B cell (primary cell): ENCODE measurements at places on chromosomes 1 and 21.

DNA sequence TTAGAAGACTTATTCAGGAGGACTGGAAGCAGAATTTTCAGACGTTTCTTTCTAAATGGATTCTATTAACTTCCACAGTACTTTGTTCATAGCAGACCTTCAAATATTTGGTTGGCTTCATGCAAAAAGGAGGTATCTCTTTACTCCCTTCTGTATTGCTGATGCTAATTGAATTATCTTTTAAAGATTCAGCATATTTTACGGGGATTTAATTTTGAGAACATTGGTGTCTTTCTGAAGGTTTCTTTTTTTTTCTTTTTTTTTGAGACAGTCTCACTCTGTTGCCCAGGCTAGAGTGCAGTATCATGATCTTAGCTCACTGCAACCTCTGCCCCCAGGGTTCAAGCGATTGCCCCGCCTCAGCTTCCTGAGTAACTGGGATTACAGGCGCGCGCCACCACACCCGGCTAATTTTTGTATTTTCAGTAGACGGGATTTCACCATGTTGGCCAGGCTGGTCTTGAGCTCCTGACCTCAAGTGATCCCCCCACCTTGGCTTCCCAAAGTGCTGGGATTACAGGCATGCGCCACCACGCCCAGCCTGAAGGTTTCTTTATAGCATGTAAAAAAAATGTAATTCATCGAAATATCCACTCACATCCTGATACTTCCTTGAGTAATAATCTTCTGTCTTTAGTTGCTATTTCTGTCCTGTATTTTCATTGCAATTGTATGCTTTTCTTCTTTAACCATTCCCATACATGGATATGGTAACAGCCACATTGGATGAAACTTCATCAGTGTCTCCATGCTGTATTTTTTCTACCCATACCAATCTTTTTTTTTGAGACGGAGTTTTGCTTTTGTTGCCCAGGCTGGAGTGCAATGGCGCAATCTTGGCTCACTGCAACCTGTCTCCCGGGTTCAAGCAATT lies 14.5 kb downstream of the CNST start:
- H3K4me3 ChIP-seq = no peak overlapping the region
- no peaks in the 10 kb centered on the region for H3K36me3 ChIP-seq
- H3K4me1 ChIP-seq = peaks cover 34% of the 10 kb centered on the region
- H3K27ac ChIP-seq = peak overlapping the region; percentile 71

GRCh38 chr1:97254731-97255463 lies 533.3 kb downstream of the PTBP2 start:
- H3K27ac ChIP-seq = no peak overlapping the region
- no peaks in the 10 kb centered on the region for H3K36me3 ChIP-seq
- no peak overlapping the region for H3K4me3 ChIP-seq
- H3K4me1 ChIP-seq = no peaks in the 10 kb centered on the region
- no peak for DNase-seq

DNA sequence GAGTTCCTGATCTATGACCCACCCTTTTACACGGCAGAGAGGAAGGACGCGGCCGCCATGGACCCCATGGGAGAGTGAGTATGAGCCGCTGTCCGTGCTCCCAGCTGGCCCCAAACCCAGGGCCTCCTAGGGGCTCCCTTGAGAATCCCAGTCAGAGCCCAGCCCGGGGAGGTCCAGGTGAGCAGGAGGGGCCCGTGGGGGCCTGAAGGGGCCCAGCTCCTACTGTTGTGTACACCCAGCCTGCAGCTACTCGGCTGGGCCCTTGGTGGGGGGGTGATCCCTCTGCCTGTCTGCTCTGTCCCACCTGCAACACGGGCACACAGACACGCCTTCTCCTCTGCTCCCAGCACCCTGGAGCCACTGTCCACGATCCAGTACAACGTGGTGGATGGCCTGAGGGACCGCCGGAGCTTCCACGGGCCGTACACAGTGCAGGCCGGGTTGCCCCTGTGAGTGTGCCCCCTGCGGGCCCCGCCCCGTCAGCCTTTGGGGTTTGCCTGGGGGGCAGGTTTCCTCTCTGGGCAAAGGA lies 28.6 kb upstream of the LRRC3 start:
- no peak overlapping the region for H3K4me3 ChIP-seq
- no peak for DNase-seq
- peaks cover 3% of the 10 kb centered on the region for H3K4me1 ChIP-seq

GRCh38 chr1:46065405-46065804 lies 67.0 kb downstream of the PIK3R3 start:
- H3K27me3 ChIP-seq = no peaks in the 10 kb centered on the region
- H3K27ac ChIP-seq = peak overlapping the region; percentile 14
- H3K36me3 ChIP-seq = no peaks in the 10 kb centered on the region
- H3K4me1 ChIP-seq = peaks cover 5% of the 10 kb centered on the region
- H3K4me3 ChIP-seq = no peak overlapping the region
- peak; percentile 37 for DNase-seq

GRCh38 chr1:58782178-58783089 lies 1.4 kb downstream of the JUN start:
- no peaks in the 10 kb centered on the region for H3K36me3 ChIP-seq
- no peaks in the 10 kb centered on the region for H3K27me3 ChIP-seq
- peak overlapping the region; percentile 99 for H3K4me3 ChIP-seq
- H3K27ac ChIP-seq = peak overlapping the region; percentile 100
- DNase-seq = peak; percentile 83

DNA sequence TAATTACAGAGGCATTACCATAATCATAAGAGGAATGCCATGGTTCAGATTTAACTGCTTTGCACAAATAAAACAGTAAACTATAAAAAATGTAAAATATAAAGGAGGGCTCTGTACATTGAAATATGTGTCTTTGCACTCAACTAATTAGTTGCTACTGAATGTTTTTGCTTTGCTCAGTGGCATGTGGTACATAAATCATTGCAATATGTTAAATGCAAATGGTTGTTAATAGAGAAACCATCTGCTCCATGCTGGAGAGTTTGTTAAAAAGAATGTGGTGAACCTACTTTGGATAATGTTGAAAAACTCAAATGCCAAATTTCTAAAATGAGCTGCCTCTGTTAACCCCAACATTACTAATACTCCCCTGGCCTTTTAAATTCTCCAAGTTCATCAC lies 201.5 kb downstream of the NTNG1 start:
- no peak for DNase-seq
- no peaks in the 10 kb centered on the region for H3K4me1 ChIP-seq
- H3K27me3 ChIP-seq = no peaks in the 10 kb centered on the region
- H3K27ac ChIP-seq = no peak overlapping the region

- H3K36me3 ChIP-seq = no peaks in the 10 kb centered on the region
- DNase-seq = no peak
- no peaks in the 10 kb centered on the region for H3K27me3 ChIP-seq
- H3K4me3 ChIP-seq = no peak overlapping the region
These were observed 64.8 kb downstream of the WARS2 start for GRCh38 chr1:119075614-119076013.

DNA sequence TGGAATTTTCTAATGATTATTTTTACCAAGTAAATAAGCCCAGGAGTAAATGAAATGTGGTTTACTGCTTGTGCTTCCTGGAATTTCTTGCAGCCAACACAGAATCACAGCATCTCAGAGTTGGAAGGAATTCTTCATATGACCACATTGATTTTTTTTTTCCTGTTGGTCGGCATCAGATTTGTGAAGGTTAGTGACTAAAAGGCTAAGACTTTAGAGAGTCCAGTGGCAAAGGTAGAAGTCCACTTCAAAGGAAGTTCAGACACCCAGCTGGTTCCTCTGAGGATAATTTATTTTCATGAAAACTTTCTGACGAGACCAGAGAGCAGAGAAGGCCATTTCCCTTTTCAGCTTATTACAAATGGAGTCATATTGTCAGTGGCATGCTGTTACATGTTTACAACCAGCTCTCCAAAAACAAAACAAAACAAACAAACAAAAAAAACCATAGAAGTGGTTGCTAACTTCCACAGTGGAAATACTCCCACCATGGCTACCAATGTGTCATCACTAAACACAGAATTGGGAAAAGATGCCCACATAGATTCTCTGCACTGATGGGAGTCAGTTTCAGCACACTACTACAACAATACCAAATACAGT lies 77.2 kb upstream of the CDC42BPA start:
- no peaks in the 10 kb centered on the region for H3K27me3 ChIP-seq
- H3K27ac ChIP-seq = no peak overlapping the region
- H3K36me3 ChIP-seq = no peaks in the 10 kb centered on the region
- H3K4me3 ChIP-seq = no peak overlapping the region

DNA sequence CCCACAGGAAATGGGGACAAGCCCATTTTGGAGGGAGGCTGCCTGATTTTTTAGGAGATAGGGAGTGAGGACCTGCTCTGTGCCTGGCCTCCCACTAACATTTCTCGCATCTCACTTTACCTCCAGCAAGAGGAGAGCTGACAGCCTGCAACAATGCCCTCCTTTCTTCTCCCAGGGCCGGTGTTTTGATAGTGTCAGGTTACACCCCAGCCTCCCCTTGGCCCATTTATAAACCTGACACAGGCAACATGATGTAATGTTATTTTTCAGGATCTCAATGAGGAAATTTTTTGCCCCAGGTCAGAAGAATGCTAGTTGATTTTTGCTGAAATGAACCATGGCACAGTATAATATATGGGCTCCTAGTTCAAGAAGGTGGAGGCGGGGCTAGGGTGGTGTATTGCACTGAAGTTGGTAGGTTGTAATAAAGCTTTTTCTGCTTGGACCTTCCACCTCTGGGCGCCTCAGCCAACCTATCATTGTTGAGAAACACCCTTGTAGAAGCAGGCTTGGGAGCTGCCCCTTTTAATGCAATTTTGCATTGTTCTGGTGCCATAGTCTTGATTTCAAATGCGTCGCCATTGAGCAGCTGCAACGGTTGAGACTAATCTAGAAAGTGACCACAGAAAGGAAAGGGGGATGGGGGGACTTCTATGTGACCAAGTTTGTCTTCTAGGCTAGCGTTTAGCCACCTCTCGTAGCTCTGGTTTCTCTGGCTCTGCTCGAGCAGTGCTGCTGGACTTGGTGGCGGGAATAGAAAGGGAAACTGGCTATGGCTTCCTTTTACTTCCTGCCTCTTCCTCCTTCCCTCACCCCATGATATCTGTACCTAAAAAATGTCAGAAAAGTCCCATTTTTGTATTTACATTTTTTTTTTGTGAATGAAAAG lies 53.0 kb downstream of the PBX1 start:
- H3K4me1 ChIP-seq = no peaks in the 10 kb centered on the region
- no peak overlapping the region for H3K27ac ChIP-seq
- no peaks in the 10 kb centered on the region for H3K27me3 ChIP-seq
- no peak overlapping the region for H3K4me3 ChIP-seq
- DNase-seq = no peak
- no peaks in the 10 kb centered on the region for H3K36me3 ChIP-seq

DNA sequence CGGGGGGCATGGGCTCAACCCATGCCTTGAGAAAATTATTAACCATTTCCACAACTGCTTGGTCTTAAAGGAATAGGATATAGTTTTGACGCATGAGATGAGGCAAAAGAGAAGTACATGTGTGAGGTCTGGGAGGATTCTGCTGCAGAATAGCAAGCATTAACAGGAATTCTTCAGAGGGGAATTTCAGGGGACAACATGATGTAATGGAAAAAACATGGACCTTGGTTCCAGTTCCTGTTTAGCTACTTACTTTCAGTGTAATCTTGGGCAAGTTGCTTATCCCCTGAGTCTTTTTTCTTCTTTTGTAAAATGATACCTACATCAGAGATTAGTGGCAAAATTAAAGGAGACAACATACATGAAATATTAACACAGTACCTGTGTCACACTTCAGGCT lies 85.6 kb downstream of the PRRX1 start:
- DNase-seq = no peak
- no peaks in the 10 kb centered on the region for H3K27me3 ChIP-seq
- H3K36me3 ChIP-seq = no peaks in the 10 kb centered on the region
- H3K4me3 ChIP-seq = no peak overlapping the region

DNA sequence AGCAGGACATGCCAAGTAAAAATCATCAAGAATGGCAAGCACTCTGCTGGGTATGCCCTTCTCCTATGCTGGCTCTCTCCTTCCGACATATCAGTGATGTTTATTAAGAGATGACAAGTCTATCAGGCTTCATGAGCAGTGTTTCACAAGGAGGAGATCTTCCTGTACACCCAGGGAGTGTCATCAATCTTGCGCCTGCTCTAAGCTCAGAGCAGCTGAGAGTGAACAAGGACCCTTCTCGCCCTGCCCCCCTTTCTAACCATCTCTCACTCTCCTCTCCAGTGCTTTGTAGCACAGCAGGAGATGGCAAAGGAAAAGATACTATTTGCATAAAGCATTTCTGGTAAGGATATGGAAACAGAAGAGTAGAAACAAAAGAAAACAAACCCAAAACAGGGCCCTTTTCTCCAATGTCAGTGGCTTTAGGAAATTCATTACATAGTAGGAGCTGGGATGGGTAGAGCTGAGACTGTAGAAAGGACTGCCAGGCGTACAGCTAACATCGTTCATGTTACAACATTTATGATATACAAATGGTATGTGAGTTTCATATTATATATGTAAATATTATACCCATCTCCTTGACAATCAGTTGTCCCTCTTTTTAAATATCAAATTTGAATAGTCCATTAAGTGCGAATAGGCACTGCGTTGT lies 201.7 kb downstream of the NUF2 start:
- no peaks in the 10 kb centered on the region for H3K4me1 ChIP-seq
- no peak for DNase-seq
- no peaks in the 10 kb centered on the region for H3K36me3 ChIP-seq
- H3K27me3 ChIP-seq = no peaks in the 10 kb centered on the region

GRCh38 chr1:153933430-153933829 lies 10.7 kb upstream of the GATAD2B start:
- no peak for DNase-seq
- H3K36me3 ChIP-seq = peaks cover 5% of the 10 kb centered on the region
- no peak overlapping the region for H3K27ac ChIP-seq
- peaks cover 6% of the 10 kb centered on the region for H3K4me1 ChIP-seq
- H3K4me3 ChIP-seq = no peak overlapping the region
- no peaks in the 10 kb centered on the region for H3K27me3 ChIP-seq

DNA sequence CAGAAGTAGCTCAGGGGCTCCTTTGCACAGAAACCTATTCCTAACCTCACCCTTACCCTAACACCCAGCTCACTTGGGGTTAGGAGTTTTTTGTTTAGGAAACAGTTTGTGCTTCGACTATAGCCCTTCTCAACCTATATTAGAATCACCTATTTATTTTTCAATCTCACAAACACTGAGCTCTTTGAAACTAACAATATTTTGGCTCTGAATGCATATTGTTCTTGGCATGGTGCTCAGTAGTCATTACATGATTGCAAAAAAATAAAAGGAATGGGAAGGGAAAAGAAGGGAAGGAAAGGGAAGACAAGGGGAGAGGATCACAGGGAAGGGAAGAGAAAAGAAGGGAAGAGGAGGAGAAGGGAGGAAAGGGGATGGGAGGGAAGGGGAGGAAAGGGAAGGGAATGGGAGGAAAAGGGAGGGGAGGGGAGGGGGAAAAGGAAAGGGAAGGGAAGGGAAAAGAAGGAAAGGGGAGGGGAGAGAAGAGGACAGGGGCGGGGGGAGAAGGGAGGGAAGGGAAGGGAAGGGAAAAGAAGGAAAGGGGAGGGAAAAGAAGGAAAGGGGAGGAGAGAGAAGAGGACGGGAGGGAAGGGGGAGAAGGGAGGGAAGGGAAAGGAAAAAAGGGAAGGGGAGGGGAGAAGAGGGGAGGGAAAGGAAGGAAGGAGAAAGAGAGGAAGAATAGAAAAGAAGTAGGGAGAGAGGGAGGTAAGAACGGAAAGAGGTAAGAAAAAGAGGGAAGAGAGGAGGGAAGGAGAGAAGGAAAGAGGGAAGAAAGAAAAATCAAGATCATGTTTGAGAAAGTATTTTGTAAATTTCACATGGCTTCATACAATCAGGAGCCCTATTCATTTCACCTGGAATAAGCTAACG lies 484.1 kb upstream of the NFIA start:
- no peaks in the 10 kb centered on the region for H3K36me3 ChIP-seq
- no peak overlapping the region for H3K27ac ChIP-seq
- no peaks in the 10 kb centered on the region for H3K4me1 ChIP-seq
- H3K27me3 ChIP-seq = no peaks in the 10 kb centered on the region
